Stimulated activated naive CD4-positive, alpha-beta T cell treated with Interleukin-2 at 50 U/mL for 16 hours (primary cell): ENCODE measurements at places on chromosomes 12 and 14.

- DNase-seq, result no peak
Observed at GRCh38 chr12:16034136-16034817, 123.1 kb downstream of the DERA start.

DNA sequence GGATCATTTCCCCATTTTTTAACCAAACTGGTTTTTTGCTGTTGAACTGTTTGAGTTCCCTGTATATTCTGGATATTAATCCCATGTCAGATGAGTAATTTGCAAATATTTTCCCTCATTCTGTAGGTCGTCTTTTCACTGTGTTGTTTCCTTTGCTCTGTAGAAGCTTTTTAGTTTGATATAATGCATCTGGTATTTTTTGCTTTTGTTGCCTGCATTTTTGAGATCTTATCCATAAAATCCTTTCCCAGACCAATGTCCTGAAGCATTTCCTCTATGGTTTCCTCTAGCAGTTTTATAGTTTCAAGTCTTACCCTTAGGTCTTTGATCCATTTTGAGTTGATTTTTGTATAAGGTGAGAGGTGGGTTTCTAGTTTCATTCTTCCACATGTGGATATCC, 71.3 kb downstream of the LRP6 start:
- DNase-seq, result no peak

DNA sequence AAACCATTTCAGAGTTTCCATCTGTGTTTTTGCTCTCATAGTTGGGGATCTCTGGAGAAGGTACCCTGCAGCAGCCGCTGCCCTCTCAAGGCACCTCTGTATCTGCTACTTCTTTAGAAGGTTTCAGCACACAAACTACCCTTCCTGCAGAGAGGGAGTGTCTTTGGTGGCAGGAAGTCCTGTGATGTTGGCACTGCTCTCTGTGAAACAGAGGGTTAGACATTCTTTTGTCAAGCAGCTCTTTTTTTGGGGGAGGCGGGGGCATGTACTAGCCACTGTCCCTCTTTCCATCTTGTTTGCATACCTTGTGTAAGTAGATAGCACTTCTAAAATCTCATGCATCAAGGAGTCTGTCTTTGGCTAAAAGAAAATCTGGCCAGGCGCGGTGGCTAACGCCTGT, 352.6 kb downstream of the BMP4 start:
- DNase-seq, result no peak

DNA sequence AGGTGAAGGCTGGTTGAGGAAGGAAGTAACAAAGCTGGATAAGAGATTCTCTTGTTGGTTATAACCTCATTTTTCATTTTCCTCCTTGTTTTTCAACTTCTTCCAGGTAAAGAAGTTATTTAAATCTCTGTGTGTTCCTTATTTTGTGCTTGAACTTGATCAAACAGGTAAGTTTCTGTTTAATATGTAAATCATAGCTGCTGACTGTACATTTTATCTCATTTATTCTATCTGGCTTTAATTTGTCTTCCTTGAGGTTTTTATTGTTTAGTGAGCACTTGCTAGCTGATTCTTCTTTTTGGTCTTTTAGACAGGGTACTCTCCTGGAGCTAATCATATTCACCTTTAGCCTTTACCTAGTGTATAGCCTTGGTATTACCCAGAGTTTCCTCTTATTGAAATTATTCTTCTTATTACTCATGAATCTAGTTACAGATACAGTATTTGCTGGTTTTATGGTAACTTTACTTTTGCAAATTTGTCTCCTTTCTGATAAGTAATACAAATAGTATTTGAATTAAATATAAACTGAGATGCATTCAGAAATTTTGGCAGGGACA, 42.4 kb downstream of the TXNRD1 start:
- no peak for DNase-seq

- DNase-seq, result no peak
Observed at GRCh38 chr14:33467971-33468370, 482.9 kb downstream of the EGLN3 start.

DNA sequence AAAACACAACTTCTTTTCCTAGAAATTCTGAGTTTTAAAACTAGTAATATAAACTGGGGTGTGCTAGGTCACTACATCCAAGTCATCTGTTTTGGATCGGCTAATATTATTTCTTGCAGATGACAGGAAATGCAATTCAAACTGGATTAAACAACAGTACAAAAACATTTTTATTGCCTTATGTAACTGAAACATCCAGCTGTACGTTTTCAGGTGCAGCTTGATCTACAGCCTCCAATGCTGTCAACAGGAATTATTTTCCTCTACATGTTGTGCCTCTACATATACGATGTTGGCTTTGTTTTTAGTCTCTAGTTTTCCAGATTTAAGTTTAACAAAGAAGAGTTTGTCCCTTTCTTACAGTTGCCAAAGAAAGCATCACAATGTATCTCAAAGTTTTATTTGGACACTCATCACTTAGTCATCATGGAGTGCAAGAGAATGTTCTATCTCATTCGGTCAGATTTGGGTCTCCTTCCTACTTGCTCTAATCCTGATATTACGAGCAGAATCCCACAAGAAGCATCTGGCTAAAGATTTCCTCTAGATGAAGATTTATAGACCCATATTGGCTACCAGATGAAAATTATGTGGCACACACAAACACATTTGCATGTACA, 326.7 kb downstream of the SLC6A15 start:
- no peak for DNase-seq

DNA sequence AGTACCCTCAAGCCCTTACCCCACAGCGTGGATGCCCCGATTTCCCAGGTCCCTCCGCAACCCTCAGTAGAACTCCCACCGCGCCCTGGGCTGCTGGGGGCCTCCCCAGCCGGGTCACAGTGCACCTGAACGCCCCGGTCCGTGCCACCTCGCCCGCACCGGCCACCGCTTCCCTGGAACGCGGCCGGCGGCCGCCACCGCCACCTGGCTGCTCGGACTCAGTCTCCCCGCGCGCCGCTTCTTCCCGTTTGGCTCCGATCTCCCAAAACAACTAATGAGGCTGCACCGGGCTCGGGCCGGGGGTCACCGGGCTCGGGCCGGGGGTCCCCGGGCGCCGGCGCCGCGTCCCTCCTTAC, 1.0 kb downstream of the ITPK1 start:
- no peak for DNase-seq

- no peak for DNase-seq
Observed at GRCh38 chr12:68158432-68158831, 1.1 kb downstream of the IFNG start.

DNA sequence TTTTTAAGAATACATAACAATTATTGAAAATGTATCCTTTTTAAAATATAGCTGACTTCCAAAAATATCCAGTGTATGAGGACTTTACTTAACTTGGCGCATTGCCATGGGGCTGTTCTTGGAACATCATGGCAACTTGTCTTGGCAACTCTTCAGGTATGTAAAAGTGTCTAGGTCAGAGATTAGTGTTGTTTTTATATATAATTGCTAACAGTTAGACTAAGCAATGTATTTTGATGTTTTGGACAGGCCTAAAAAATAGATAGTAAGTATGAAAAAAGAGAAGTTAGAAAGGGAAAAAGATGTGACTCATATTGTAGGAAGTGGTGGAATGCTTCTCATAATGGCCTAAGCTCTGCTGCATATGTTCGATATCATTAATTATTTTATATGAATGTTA, 70.9 kb downstream of the MON2 start:
- no peak for DNase-seq

- no peak for DNase-seq
Observed at GRCh38 chr12:82411546-82412230, 53.4 kb downstream of the METTL25 start.

- DNase-seq, result no peak
Observed at GRCh38 chr12:132620899-132621656, 2.5 kb downstream of the P2RX2 start.

DNA sequence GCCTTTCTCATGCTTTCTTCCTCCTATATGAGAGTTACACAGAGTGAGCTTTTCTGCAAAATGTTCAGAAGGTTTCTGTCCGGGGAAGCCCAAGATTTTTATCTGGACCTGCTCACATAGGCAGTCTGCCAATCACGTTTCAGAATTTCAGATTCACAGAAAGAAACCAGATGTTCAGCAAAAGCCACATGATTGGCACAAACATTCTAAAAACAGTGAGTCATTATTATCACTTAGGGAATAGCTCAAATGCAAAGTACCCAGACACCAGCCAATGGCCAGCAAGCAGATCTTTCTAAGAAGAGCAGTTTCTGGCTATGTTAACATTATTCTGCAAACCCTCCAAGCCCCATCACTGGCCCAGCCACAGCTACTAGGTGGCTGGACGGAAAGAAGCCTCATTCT, 1558.5 kb upstream of the TMEM132C start:
- peak; percentile 13 for DNase-seq

DNA sequence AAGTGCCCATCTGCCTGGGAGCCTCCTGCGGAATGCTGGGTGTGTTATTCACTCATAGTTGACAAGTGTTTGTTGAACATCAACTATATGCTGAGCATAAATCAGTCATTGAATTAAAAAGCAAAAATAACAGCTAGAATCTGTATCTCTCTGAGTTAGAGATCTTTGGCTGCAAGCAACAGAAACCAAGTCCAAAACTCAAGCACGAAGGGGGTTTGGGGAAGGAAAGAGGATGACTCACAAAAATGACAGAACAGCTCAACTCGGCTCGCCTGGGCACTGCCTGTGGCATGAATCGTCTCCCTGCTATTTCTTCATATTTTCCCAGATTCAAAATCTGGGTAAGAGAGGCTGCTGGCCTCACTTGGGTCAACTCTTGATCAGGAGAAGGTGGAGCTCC, 72.6 kb upstream of the NCOR2 start:
- no peak for DNase-seq

GRCh38 chr14:24710403-24711112, 76.6 kb upstream of the GZMB start:
- peak; percentile 32 for DNase-seq

- DNase-seq, result no peak
Observed at GRCh38 chr12:122457627-122458026, 35.2 kb upstream of the CLIP1 start.

GRCh38 chr12:15355766-15356165, 33.5 kb downstream of the PTPRO start:
- DNase-seq, result no peak

DNA sequence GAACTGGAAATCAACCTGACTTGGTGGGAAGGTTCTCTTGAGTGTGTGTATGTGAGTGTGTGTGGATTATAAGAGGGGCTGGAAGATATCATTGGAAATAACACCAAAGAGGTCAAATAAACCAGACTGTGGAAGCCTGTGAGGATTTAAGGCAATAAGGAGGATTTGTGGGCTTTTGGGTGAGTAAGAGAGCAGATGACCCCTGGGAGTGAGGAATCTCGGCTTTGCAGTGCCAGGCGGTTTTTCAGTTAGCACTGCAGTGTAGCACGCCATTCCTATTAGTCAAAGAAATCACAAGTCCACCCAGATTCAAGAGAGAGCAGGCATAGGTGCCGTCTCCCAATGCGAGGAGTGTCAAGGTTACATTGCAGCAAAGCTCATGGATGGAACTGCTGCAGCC, 63.3 kb downstream of the CALM1 start:
- no peak for DNase-seq

DNA sequence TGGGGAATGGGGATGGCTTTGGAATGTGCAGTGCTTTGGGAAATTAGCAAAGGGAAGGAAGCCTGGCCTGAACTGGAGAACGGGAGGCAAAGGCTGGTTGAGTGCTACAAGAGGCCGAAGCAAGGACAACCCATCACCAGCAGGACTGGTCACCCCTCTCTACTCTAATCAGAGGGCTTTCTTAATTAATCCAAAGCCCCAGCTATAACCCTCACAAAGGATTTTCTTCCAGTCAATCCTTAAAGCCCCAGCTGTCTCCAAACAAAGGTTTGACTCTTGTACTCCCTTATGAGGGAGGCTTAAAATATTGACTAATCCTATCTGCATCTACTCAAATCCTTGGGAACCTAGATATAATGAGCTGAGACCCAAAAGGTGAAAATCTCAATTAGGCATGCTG, 256.3 kb downstream of the NTF3 start:
- no peak for DNase-seq

DNA sequence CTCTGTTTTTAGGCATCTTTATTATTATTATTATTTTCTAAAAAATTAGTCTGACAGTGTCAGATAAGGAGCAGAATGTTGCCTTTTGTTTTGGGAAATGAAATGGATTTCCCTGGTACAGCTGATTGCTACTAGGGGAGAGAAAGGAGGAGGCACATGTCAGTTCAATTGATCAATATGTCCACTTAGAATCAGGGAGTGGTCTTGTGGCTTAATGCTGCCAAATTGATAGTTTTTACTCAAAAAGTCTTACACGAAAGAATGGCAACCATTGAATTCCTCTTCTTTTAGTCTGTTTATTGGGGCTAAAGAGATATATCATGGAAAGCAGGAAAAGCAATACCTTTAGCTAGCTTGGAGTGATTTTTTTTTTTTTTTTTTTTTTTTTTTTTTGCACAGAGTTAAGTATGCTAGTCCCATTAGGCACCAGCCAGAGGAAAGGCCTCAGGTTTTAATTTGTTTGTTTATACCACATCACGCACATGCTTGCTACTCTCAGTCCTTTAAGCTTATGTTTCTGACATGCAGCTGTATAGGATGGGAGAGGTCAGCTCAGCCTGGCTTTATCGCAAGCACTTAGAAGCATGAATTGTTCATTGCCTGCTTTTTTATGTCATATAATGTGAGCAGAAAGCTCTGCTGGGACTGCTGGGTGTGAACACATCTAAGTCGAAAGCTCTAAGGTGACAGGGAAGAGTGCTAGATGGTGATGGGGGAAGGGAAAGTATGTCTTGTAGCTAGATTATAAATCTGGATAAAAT, 1.4 kb downstream of the AKAP6 start:
- no peak for DNase-seq

- DNase-seq, result no peak
Observed at GRCh38 chr12:19035536-19035935, 94.0 kb upstream of the PLEKHA5 start.

- no peak for DNase-seq
Observed at GRCh38 chr12:124814741-124815613, 48.7 kb downstream of the SCARB1 start.

- no peak for DNase-seq
Observed at GRCh38 chr12:6070472-6071257, 53.8 kb downstream of the VWF start.

DNA sequence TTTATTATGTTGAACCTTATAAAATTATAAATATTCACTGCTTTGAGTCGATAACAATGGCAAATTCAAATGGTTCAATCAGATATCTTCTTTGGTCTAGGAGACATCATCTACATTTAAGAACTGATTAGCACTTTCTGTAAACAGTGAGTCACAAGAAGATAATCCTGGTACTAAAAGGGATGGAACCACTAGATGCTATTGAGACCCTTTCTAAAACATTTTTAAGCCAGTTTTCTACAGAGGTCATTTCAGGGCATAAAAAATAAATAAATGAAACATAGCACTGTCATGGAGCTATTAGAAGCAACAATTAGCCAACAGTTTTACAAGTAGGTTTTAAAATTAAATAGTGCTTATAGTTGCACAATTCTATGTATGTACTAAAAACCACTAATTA, 212.2 kb downstream of the DUSP6 start:
- no peak for DNase-seq
